ENCODE measurements at places on chromosomes 11 and 22. TPM values are rescaled to one million over a fixed set of nuclear protein-coding genes. Genes with fewer than 3 reads are reported as not detected.

Gene ADAMTS8
- polyA plus RNA-seq: 2.5 TPM

Gene MAPK8IP2
- polyA plus RNA-seq: 0.83 TPM

DNA sequence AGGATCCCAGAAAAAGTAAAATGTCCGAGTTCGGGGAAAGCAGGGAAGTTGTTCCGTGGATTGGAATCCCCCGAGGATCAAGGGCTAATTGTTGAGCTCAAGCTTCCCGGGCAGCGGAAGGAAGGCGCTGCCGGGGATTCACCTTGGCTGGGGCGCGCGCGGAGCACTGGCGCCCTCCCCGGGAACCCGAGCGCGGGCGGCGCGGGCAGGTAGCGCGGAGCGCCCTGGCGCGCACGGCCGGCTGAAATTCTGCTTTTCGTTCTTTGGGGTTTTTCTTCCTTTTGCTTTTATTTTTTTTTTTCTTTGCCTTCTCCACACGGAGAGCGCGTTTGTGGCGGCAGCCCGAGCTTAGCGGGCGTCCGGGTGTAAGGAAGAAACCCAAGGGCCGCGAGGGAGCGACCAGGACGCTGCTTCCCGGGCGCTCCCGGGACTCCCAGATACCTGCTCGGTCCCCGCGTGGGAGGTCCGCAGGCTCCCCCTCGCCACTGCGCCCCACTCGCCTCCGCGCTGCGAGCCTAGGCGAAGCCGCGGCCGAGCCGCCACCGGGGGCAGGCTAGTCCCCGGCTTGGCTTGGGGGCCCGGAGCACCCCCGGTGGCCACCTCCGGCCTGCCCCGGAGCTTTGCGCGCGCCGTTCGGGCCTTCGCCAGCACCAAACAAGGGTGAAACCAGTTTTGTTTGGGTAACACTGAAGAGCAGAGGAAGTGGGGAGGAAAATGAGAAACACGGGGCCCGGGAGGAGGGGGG lies 4.8 kb upstream of the IGF2 start:
- no peak for DNase-seq

Gene MYRF
- 23.1 TPM for polyA plus RNA-seq

DNA sequence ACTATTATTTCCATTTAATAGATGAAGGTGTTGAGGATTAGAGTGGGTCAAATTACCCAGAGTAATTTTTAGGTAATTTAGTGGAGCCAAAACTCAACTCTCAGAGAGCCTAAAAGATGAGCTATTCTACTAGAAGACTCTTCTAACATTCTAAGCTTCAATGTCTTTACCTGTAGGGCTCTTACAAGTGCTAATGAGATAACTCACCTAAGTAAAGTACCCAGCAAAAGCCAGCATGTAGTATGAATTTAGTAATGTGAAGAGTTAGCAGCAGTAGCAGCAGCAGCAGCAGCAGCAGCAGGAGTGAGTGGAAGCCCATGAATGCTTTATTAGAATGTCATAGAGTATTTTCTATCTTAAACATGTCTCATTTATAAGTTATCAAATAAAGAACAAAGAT lies 1239.2 kb downstream of the FAM181B start:
- DNase-seq: no peak

- no peak for DNase-seq
Measured at GRCh38 chr11:64035576-64035975, at the start of gene FLRT1. FLRT1 (plus strand) TSS chr11:64035931; CDS start chr11:64116268, 80,337 bp downstream.
